ENCODE measurements at places on chromosomes 16 and 17.

GRCh38 chr16:50360779-50361178 is 8.0 kb downstream of the BRD7 start:
- DNase-seq = peak; percentile 40

DNA sequence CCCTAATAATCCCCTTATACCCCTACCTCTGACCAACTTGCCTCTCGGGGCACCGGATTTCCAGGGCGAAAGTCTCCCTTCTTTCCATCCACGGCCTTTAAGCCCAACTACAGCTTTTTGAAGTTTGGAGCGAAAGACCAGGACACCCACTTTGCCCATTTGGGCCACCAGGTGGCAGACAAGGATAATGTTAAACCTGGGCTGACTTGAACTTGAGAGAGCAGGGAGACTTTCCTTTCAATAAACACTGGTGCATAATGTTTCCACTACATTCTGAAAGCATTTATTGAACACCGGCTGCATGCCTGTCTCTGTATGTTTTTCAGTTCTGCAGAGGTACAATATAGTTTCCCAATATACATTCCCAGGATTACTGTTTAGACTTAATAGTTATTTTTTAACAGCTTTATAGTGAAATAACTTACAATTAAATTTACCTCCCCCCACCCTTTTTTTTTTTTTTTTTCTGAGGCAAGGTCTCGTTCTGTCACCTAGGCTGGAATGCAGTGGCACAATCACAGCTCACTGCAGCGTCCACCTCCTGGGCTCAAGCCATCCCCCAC is 6.9 kb upstream of the CES3 start:
- DNase-seq = peak; percentile 59

- no peak for DNase-seq
These were observed 34.7 kb downstream of the MYO15A start for GRCh38 chr17:18143044-18143936.

DNA sequence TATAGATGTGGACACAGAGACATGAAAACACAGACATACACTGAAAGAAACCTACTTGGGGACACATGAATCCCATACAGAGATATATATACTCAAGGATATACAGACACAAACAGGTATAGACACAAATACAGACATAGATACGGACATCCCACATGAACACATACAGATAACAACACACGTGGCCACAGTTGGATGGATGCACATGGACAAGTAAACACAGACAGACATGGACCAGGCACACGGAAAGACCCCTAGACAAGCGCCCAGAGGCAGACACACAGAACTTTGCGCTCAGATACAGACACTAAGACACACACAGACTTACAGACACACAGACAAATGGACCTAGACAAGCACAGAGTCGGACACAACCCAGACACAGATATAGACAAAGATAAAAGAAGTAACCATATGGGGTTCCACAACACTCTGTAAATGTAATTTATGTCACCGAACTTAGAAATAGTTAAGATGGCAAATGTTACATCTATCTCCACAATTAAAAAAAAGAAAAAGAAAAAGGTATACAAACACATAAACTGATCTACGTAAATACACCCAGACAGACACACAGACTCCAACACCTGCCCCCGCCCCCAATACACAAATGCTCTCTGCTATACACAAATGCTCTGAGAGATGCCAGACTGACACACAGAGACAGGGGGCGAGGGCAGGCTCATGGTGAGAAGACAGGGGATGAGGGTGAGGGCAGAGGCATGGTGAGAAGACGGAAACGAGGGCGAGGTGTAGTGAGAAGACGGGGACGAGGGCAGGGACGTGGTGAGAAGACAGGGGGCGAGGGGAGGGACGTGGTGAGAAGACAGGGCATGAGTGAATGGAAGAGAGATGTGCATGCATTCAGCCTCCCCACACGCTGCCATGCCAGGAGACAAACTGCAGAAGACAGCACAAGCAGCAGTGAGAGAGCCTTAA is 118.3 kb downstream of the SMG6 start:
- DNase-seq = no peak

DNA sequence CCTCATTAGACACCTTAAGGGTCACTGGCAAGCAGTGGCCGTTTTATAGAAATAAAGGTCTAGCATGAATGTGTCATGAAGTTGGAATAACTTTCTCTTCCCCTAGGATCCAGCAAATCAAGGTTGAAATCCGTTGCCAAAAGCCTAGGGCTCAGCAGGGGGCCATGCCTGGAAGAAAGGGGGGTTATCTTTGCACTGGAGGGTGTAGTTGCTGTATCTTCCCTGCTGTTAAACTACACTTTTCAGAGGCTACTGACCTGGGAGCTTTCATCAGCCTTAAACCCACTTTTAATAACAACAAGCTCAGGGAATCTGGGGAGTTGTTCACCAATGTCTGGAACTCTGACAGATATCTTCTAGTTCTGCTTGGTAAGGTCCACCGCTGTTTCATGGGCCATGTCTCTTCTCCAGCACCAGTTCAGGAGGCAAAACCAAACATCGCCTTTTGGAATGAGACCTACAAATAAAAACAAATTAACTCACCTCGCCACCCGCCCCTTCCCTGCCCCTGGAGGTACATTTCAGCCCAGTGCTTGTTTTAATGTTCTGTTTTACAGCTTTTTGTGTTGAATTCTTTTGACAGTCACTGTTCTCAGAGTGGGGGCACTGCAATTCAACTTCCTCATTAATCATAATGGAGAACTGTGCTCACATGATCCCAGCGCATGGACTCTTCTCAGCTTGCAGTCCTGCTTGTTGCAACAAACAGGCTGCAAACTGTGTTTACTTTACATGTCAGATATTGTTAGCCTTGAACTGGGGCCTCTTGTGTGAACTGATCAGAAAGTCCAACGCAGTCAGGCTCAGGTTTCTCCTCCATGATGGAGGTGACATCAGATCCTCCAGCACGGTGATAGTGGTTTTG is 508.7 kb downstream of the KCNJ2 start:
- DNase-seq = no peak

- DNase-seq = no peak
These were observed 16.9 kb downstream of the SYT17 start for GRCh38 chr16:19184823-19185509.

DNA sequence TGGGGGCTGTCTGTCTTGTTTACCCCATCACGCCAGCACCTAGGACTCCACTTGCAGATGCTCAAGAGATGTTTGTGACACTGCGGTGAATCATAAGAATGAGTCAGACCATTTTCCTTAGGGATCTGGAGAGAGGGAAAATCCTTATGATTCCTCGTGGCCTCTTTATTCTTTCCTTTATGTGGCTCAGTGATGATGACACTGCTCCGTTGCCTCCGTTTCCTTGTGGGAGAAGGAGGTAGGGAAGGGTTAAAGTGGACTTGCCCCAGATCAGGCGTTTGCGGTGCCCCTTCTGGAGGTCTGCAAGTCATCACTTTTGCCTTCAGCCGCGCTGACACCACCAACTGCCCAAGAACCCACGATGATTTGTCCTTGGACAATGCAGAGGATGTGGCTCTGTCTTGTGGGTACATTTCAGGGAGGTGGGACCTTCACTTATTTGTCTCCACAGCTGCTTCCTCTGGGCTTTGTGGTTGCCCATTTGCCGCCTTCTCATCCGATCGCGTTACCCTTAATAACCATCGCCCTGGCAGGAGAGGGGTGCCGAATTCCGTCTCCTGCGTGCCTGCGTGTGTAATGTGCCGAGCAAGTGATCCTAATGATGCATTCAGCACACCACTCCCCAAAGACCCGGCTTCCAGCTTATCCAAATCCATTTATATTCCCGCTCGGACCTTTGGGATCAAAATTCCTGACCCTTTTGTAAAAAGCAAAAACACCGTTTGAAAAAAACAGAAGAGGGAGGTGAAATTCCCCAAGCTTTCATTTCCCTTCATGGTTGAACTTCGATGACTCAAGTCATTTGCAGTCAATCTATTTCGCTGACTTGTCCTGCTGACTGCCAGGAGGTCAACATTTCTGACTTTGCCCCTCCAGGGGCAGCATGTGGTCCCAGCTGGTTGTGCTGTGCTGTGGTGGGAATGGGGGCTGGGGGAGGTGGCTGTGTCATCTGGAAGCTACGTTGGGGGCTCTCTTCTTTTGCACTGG is 87.2 kb upstream of the IRX3 start:
- DNase-seq = no peak

GRCh38 chr16:54930005-54930868 is at the start of gene IRX5:
IRX5 (plus strand) TSS chr16:54930865; CDS start chr16:54931199, 334 bp downstream.
- DNase-seq = peak; percentile 90

- no peak for DNase-seq
These were observed 63.0 kb upstream of the TEKT3 start for GRCh38 chr17:15404106-15405057.

DNA sequence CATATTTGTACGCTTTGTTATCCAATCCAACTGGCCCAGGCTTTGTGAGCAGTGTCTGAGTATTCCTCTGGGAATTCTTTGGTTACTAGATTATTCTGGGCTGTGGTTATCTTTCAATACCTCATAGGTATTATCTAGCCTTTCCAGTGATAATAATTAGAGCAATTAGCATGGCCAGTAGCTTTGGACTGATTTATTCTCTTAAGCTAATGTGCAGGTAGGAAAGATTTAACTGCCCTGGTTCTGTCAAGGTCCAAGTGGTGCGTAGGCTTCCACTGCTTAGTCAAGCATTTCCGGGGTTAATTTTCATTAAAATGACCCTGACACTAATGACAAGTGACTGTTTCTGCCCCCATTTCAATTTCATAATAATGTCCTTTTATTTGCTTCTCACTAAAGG is 54.2 kb upstream of the PMFBP1 start:
- no peak for DNase-seq

DNA sequence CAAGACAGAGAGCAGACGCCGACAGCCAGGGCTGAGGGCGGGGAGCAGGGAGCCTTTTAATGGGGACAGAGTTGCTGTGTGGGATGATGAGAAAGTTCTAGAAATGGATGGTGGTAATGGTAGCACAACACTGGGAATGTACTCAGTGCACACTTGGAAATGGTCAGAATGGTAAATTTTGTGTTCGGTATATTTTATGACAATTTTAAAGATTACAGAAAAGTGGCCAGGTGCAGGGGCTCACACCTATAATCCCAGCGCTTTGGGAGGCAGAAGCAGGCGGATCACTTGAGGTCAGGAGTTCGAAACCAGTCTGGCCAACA is 243.2 kb upstream of the CIBAR2 start:
- no peak for DNase-seq

GRCh38 chr16:82368041-82368440 is 198.0 kb upstream of the MPHOSPH6 start:
- DNase-seq = peak; percentile 33

DNA sequence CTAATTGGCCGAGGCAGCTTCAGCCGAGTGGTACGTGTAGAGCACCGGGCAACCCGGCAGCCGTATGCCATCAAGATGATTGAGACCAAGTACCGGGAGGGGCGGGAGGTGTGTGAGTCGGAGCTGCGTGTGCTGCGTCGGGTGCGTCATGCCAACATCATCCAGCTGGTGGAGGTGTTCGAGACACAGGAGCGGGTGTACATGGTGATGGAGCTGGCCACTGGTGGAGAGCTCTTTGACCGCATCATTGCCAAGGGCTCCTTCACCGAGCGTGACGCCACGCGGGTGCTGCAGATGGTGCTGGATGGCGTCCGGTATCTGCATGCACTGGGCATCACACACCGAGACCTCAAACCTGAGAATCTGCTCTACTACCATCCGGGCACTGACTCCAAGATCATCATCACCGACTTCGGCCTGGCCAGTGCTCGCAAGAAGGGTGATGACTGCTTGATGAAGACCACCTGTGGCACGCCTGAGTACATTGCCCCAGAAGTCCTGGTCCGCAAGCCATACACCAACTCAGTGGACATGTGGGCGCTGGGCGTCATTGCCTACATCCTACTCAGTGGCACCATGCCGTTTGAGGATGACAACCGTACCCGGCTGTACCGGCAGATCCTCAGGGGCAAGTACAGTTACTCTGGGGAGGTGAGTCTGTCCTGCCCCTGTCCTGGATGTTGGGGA is 16.1 kb downstream of the PSKH1 start:
- DNase-seq = no peak

DNA sequence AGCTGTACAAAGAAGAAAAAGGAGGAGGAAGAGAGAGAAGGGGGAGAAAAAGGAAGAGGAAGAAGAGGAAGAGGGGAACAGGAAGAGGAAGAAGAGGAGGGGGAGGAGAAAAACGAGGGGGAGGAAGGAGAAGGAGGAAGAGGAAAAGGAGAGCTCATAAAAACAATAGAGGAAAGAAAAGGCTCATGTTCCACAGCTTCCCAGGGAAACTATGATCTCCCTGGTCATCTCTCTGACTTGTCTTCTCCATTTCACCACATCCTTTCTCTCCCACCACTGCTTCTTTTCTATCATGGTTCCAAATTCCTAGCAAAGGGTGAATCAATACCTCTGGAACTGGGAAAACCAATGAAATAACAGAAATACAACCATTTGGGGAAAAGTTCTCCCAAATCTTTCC is 254.1 kb upstream of the ERCC4 start:
- DNase-seq = no peak

GRCh38 chr17:59964482-59965328 is at the start of gene RNFT1:
RNFT1 (minus strand) TSS chr17:59964740; CDS start chr17:59964663, 77 bp downstream.
- peak; percentile 88 for DNase-seq

GRCh38 chr16:4372001-4372577 is 441 bp downstream of the VASN start:
- DNase-seq = no peak

- DNase-seq = no peak
These were observed 56.7 kb upstream of the C17orf78 start for GRCh38 chr17:37318931-37319594.

GRCh38 chr17:64788286-64789060 is 126.4 kb upstream of the SMURF2 start:
- DNase-seq = no peak

- no peak for DNase-seq
These were observed 195.6 kb downstream of the RGS9 start for GRCh38 chr17:65332779-65333178.

GRCh38 chr17:14201988-14202380 is 34.7 kb downstream of the CDRT15 start:
- DNase-seq = no peak

GRCh38 chr17:70865993-70866804 is 696.9 kb downstream of the KCNJ2 start:
- no peak for DNase-seq

- no peak for DNase-seq
These were observed 111.5 kb downstream of the ZFHX3 start for GRCh38 chr16:72936408-72936807.

- DNase-seq = no peak
These were observed 47.2 kb downstream of the HOXB1 start for GRCh38 chr17:48483471-48484131.

DNA sequence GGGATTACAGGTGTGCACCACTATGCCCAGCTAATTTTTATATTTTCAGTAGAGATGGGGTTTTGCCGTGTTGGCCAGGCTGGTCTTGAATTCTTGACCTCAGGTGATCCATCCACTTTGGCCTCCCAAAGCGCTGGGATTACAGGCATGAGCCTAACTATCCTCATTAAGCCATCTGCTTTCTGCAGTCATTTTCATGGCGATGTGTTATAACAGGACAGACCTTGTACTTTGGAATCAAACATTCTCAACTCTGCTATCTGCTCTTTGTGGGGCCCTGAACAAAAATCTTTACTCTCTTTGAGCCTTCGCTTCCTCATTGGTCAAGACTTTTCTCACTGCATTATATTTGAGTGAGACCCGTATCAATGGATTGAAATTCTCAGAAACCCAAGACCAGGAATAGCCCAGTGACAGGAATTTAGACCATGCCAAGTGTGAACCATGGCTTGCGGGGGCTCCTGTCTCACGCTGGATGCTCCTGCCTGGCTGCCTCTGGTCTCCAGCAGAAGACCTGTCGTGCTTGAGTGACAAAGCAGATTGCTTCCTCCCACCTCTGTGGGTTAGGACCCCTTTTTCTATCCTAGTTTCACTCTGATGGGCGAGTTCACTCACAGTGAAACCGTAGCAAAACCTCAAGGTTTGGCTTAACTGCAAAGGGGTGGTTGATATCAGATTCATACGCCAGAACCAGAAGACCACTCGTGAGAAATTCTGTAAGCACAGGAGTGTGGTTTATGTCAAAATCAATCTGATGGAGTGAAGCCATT is 519.1 kb downstream of the MAF start:
- DNase-seq = no peak
